ENCODE measurements at places on chromosomes 5 and 9. TPM values are rescaled to one million over a fixed set of nuclear protein-coding genes. Genes with fewer than 3 reads are reported as not detected.

DNA sequence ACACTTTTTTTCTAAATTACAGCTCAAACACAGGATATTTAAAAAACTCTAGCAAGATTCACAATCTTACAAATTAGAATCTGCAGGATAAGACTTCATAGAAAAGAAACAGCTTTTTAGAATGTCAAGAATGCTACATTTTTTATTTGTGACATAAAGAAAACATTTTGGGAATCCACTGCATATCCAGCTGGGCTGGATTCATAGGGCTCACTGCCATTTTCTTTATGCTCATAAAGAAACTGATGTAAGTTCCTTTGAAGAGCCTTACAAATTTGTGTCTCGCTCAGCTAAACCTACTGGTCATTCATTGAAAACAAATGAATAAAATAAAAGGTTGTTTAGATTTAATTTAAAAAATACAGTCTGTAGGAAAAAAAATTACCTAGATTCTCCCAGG is 332.3 kb downstream of the TRPM3 start:
- no peak for DNase-seq

Gene SRD5A1
- total RNA-seq, result 25.4 TPM

- no peak for DNase-seq
Observed at GRCh38 chr5:172529896-172530295, 75.6 kb upstream of the SH3PXD2B start.

Gene MORN5
- total RNA-seq, result not detected

DNA sequence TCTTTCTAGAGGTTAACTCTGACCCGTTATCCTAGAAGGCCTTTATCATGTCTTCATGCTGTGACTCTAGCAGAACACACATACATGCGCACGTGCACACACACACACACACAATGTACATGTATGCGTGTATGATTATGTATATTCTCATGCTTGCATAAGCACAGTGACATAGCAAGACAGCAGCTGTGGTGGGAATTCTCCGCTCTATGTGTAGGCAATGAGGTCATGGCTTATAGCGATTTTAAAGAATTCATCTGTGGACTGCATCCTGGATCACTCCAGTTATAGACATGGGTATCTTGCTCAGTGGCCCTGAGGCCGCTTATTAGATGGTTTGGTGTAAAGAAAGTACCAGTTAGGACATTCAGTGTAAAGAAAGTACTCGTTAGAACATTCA is 106.2 kb downstream of the FBXL7 start:
- DNase-seq, result no peak

DNA sequence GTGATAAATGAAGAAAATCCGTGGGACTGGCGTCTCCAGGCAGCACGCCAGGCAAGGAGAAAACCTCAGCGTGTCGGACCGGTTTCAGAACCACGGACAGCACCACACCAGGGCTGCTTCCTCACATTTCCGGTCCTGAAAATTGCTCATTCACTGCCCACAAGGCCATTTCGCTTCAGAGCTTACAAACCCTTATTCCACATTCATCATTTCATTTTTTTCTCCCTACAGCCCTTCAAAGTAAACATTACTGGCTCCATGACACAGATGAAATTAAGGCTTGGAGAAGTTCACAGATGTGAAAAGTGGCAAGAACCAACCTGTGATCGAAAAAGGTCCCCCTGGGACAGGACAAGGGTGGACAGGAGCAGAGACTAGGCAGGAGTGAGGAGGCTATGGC is 1.5 kb upstream of the GPRIN1 start:
- peak; percentile 70 for DNase-seq

- no peak for DNase-seq
Observed at GRCh38 chr5:79983618-79984017, 7.4 kb downstream of the MTX3 start.

DNA sequence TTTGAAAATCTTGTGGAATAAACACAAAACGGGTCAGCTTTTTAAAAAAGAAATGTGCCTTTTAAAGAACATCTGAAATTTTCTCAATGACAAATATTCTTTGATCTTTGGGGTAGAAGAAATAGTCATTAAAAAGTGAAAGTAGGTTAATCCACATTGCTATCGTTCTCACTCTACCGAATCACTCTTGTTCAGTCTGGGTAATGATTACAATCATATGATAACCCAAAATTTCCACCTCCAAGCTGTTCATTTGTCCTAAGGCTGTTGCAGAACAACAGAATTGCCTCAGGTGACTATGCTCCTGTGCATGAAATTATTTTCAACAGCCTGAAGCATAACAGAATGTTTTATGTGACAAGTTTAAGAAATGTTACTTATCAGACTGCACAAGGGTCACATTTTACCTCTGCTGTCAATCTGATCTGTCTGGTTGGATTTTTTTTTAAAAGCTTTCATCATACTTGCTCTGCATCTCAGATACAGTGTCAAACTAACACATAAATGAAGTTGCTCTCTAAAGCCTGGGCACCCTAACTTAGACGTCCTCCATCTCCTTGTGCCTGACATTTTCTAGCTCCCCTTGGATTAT is 227.3 kb downstream of the LURAP1L start:
- no peak for DNase-seq

GRCh38 chr5:118762291-118762690 is 226.1 kb downstream of the DTWD2 start:
- DNase-seq, result no peak

Gene SPAAR
- not detected for total RNA-seq

Gene LHFPL2
- 53.5 TPM for total RNA-seq

GRCh38 chr9:125428902-125429467 is 167.4 kb downstream of the GAPVD1 start:
- no peak for DNase-seq

DNA sequence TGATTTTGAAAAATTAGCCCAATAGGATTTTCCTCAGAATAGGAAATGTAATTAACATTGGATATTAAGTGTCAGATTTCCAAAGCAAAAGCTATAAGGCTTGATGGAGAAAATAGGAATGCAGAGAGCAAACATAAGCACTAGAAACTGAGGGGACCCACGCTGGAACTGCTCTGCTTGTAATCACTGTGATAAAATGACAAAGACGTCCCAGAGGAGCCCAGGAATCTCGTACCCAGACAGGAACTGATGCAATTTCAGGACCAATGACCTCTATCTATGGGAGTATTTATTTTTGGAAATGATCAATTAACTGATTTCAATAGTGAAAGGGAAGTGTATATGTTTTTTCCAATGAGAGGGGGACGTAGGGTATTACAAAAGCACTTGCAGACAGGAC is 714.5 kb upstream of the WWC1 start:
- no peak for DNase-seq

Gene TNC
- 178 TPM for total RNA-seq

DNA sequence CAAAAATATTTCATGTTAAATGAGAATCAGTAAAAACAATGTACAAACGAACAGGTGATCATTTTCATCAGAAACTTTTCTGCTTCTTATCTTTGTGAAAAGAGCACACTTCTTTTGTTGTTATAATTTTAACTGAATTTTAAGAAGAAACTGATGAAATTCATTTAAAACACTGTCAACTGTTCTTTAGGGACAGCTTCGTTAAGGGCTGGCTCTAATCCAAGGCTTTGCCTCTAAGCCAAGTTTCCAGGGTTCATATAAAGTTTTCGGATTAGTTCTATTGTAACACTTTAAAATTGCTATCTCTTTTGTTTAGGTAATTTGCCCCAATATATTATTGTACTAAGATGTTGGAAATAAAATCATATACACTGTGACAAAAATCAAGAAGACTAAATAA is 559.2 kb downstream of the TUSC1 start:
- no peak for DNase-seq

Gene ADRB2
- total RNA-seq, result 14.8 TPM

- no peak for DNase-seq
Observed at GRCh38 chr5:176132471-176133288, 105.5 kb upstream of the SIMC1 start.

Gene MRPL50
- total RNA-seq, result 14.2 TPM

- peak; percentile 64 for DNase-seq
Observed at GRCh38 chr5:53407373-53407772, 73.1 kb upstream of the FST start.

DNA sequence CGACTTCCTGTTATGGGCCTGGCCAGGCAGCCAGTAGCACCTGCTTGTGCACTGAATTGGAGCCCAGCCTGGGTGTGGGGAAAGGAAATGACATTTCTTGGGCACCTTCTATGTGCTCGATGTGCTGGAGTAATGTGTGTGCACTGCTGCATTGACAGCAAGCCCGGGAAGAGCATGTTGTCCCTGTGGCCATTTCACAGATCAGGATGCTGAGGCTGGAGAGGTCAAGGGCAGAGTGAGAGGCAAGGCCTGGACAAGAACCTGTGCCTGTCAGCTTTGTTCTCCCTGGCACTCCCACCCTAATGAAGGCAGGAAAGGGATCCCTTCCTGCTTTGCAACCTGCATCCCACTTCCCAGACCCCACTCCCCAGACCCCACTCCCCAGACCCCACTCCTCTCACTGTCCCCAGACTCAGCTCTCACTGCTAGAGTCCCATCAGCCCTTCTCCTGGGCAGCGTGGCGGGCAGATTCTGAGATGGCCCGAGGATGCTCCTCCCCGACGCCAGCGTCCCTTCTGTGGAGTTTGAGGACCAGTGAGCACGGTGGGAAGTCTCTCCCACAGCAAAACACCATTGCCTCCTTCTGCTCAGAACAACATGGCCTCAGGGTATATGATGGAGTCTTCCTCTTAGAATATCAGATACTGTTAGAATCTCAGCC is 49.6 kb downstream of the BARX1 start:
- DNase-seq, result no peak

Gene SIGMAR1
- 83.0 TPM for total RNA-seq

DNA sequence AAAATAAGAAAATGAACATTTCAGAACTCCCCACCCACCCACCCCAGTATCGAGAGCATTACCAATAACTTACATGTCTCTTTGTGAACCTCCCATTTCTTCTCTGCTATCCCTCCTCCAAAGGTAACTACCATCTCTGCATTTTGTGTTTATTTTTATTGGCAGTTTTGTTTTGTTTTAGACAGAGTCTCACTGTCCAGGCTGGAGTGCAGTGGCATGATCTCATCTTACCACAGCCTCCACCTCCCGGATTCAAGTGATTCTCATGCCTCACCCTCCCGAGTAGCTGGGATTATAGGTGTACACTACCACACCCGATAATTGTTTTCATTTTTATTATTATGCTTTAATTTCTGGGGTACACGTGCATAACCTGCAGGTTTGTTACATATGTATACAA is 21.7 kb upstream of the GLIS3 start:
- no peak for DNase-seq

Gene GABRA1
- not detected for total RNA-seq

DNA sequence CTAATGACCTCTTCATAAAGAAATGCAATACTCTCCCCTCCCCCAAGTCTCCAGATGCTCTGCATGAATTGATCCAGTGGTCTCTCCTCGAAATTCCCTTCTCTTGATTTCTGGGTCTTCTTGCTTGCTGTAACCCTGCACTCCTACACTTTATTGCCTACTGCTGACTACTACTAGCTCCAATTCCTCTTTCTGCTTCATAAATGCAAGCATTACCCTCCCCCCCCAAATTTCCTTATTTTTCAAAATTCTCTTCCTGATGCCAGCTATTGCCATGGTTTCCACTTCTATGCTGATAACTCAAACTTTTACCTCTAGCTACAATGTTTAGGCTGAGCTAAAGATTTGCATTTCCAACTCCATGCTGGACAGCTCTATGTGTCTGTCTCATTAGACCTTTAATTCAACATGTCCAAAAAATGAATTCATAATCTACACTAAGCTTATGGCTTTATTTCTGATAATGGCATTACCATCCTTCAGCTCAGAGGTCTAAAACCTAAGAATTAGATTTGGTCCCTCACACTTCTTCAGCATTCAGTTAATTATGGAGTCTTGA is 1.4 kb downstream of the ZBTB26 start:
- DNase-seq, result no peak

DNA sequence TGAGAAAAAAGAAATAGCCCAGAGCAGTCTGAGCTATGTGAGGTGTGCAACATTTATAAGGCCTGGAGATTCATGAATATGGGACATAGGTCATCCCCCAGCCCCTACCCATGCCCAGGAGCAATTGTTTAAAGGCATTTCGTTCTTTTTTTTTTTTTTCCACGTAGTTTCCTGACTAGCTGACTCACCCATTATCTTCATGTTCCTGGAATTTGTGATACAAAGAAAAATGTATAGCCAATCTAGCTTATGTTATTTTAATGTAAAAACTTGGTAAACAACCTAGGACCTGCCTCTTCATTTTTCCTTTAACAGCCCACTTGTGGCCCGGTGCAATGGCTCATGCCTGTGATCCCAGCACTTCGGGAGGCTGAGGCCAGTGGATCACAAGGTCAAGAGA is 81.3 kb downstream of the OSTF1 start:
- peak; percentile 19 for DNase-seq

DNA sequence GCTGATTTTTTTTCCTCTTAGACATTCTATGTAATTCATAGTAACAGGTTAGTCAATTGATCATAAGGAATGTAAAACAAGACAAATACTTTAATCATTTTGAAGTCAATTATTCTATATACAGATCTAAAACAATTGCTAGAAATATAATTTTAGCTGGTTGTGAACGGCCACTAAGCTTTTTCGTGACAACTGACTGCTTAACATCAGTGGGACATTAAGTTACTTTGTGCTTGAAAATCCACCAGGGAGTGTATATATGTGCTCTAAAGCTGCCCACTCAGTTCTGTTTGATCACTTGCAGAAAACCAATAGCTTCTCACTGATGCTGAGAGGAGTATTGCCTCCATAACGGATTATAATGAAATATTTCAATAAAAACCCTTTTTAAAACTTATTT is 370.2 kb upstream of the CCNH start:
- DNase-seq, result no peak

Gene SMC5
- total RNA-seq, result 27.4 TPM

Gene DRD1
- total RNA-seq, result not detected

GRCh38 chr5:21574438-21574837 is 1278.7 kb downstream of the CDH12 start:
- DNase-seq, result no peak

All from mammary epithelial cell (primary cell).